Right cardiac atrium (tissue), 5 donors: ENCODE measurements at places on chromosomes 13 and 19.

DNA sequence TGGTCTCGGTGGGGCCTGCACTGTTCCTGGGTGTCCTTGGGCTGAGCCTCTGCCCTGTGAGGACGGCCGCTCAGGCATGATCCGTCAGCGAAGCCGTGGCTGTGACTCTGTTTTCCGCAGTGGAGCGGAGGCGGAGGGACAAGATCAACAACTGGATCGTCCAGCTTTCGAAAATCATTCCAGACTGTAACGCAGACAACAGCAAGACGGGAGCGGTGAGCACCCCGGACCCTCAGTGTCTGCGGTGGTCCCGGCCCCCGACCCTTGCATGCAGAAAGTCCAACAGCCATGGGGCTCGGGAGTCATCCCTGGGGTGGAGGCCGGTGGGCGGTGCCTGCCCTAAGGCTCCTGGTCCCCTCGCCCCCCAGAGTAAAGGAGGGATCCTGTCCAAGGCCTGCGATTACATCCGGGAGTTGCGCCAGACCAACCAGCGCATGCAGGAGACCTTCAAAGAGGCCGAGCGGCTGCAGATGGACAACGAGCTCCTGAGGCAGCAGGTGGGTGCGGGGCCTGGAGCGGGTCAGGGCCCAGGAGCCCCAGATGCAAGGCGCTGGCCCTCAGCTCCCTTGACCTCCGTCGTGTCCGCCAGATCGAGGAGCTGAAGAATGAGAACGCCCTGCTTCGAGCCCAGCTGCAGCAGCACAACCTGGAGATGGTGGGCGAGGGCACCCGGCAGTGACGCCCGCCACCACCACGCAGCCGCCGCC is 3.6 kb upstream of the HAMP start:
- peak; percentile 68 for DNase-seq

DNA sequence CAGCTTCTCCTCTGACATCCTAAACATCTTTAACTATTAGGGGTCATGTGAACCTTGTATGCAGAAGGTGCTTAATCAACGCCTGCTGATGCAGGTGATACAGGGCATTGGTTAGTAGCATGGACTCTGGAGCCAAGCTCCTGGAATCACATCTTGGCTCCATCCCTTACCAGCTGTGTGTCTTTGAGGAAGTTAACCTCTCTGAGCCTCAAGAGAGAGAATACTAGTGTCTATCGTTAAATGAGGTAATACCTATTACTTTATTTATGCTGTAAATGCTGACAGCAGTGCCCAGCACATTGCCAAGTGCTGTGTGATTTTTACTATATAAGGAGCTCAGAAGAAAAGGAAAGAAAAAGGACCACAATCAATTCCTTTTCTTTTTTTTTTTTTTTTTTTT is 11.2 kb upstream of the SELENOW start:
- DNase-seq: no peak

GRCh38 chr19:42386974-42387707 is 3.0 kb downstream of the CNFN start:
- peak; percentile 84 for DNase-seq

DNA sequence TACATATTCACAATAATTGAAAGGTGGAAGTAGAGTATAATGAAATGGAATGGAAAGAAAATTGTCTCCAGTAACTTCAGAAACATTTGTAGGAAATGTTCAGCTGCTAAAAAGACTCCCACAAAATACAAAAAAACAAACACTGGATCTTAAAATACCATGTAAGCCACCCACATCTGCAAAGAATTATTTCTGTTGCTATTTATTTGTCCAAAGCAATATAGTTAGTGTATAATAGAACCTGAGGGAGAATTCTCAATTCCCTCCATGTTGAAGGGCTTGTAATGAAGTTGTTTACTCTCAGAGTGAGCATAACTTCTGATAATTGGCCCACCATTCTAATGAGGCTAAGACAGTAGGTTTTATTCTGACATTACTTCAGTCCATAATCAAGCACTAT is 37.4 kb upstream of the KLF12 start:
- no peak for DNase-seq

DNA sequence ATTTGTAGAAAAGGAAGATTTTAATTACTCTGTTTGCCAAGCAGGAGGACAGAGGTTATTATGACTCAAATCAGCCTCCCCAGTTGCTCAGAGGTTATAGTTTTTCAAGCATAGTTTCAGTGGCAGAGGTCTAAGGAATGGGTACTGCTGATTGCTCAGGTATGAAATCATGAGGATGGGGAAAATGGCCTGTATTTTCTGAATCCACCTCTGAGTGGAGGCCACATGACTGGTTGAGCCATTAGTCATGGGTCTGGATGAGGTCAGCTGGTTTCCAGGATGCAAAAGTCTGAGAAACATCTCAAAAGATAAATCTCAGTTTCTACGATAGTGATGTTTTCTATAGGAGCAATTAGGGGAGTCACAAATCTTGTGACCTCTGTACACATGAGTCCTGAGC is 62.8 kb upstream of the CEACAM8 start:
- DNase-seq: no peak

DNA sequence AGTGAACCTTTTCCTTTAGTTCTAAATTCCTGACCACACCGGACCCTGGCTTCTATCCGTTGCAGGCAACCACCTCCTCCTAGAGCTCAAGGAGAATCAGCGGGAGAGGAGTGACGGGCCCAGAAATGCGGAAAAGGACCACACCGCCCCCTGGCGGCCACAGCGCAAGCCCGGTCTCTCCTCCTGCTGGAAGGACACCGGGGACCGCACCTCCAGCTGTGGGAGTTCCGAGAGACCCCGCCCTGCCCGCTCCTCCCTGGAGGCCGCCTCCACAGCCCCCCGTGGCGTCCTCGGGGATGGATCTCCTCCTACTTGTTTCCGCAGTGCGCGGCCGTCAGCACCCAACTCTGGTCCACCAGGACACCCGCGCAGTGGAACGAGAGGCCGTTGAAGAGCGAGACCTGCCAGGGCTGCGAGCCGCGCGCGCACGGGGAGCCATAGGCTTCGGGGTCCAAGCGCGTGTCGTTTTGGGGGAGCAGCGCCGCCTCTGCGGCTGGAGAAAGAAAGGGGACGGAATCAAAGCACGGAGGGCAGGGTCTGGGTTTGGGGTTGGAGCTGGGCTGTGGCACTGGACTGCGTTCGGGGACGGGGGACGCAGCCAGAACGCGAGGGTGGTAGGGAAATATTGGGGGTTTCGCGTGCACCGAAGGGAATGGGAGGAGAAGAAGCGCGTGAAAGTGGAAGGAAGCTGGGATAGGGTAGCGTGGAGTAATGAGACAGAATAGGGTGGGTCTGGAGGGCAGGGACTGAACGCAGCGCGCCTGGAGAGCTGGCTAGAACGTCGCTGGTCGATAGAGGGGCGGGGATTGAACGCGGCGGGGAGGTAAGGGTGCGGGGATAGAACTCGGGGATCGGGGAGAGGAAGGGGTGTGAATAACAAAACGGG is 2.5 kb downstream of the KLK10 start:
- peak; percentile 73 for DNase-seq

GRCh38 chr19:17519967-17520366 is 8.5 kb downstream of the PGLS start:
- DNase-seq: no peak

GRCh38 chr13:90171649-90172048 is 1175.8 kb upstream of the MIR17HG start:
- no peak for DNase-seq

DNA sequence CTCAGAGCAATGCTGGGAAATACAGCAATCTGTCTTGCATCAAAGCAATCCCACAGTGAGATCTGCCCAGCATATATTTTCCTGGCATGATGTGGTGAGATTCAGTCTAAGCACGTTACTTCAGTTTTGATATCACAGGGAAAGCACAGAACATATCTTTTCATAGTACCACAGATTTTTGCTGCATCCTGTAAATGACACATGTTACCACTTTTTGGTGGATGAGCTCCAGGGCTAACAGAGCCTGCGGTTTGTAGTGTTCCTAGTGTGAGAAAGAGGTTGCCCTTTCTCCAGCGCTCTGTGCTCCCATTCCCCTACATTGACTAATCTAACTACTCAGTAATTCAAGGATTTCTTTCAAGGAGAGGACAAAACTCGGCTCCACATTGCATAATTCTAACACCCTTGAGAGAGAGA is 409.0 kb downstream of the GPC6 start:
- no peak for DNase-seq

- DNase-seq: peak; percentile 41
Measured at GRCh38 chr19:42606660-42607351, 12.1 kb upstream of the CEACAM8 start.

- DNase-seq: no peak
Measured at GRCh38 chr13:32081591-32081990, 50.0 kb downstream of the FRY start.

DNA sequence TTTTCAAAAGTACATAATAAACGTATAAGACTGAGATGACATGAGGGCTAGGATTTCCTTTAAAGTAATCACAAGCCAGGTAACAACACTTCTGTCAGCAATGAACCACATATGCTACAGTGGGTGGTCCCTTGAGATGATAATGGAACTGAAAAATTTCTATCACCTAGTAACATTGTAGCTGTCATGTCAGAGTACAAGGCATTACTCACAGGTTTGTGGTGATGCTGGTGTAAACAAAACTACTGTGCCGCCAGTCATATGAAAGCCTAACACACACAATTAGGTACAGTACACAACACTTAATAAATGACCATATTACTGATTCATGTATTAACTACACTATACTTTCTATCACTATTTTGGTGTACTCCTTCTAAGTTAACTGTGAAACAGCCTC is 36.8 kb downstream of the MIPEP start:
- no peak for DNase-seq

DNA sequence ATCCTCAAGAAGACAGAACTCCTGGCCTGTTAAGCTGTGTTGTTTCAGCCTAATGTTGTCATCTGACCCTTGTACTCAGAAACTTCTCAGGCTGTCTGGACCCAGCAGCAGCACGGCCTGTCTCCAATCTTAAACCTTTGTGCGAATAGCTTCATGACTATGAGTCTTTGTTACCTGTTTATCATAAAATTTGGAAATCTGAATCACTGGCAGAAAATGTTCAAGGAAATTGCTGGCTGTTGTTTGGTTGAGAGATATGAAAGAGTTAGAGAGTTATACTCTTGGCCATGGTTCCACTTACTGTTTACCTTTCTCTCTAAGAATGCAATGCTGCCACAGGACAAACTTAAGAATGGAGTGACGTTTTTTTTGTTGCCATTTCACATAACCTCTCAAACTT is 59.6 kb downstream of the EFNB2 start:
- no peak for DNase-seq

DNA sequence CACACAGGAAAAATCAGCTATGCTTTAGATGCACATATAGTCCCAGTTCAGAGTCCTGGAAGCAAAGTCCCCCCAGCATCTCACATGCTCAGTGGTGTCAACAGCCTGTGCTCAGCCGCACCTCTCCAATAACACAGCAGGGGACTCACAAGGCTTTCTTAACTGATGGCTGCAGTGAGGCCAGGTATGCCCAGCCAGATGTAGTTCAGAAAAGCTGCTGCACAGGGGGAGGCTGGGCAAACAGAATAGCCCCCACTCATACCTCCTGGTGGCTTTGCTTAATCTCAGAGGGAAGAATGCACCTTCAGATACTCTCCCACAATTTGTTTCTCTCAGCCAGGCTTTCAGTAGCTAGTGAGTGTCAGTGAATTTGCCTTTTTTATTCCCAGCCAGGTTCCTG is 33.4 kb downstream of the FAM124A start:
- no peak for DNase-seq

GRCh38 chr19:8571006-8571411 is 6.2 kb downstream of the MYO1F start:
- DNase-seq: peak; percentile 75

DNA sequence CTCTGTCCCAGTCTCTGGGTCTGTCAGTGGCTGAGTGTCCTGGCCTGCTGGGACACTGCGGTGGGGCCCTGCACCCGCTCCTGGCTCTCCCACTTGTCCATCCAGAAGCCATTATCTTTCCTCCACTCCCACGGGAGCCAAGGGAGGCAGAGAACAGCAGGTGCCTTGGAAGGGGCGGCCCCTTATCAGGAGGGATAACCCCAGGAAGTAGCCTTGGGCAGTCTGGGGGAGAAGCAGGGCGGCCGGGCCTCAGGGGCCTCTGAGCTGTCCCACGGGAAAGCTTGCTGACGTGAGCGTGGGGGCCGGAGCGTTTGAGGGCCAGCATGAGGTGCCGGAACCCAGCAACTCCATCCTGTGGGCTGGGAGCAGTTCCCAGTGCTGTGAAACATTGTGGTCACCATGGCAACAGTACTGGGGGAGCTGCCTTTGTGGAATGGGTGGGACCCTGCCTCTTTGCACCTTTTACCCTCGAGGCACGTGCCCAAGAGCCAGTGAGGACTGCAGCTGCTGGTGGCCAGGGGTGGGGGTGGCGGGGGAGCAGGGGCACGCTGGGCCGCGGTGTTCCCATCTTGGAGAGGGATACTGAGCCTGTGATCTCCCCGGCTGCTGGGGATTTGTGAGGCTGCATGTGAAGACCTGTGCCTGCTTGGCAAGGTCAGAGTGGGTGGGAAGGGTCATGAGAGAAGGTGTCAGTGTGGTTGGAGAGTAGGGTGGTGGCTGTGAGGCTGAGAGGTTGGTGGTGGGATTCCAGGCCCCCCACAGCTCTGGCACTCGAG is 20.9 kb downstream of the KLHL26 start:
- peak; percentile 90 for DNase-seq

DNA sequence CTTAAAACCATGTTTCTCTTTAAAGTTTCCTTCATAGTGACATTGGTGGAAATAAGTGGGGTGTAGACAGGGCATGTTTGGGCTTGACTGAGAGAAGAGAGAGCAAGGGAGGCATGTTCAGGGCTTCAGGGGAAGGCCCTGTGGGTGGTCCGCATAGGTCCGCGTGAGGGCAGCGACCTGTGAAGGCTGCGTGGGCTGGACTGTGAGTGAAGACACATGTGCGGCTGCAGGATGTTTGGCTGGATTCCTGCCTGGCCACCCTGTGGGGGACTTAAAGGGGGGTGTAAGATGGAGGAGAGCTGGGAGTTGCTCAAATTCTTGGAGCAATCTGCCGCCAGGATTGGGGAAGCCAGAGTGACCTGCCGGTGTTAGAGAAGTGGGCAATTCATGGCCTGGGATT is 23.8 kb upstream of the KLF12 start:
- peak; percentile 15 for DNase-seq

- no peak for DNase-seq
Measured at GRCh38 chr19:58380037-58380661, 681 bp downstream of the ZNF837 start.

GRCh38 chr13:108225440-108225839 is 7.2 kb downstream of the ABHD13 start:
- DNase-seq: no peak

GRCh38 chr19:48918071-48918470 is 15.4 kb upstream of the DHDH start:
- DNase-seq: peak; percentile 16

DNA sequence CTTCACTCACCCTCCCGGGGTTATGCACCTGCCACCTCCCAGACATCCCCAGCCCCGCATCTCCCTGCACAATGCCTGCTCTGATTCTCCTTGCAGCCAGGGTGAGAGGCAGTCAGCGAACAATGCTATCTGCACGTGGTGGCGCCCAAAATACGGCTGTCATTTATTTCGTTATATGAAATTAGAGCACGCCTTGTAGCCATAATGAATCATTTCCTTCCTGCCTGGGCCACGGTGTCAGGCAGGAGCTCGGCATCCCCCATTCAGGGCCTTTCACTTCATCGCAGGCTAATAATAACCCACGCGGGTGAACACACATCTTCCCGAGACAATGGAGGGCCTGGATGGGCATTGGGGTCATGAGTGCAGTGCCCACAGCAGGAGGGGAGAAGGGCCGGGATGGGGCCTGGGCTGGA is 143.8 kb upstream of the ZNF507 start:
- no peak for DNase-seq
